ENCODE measurements at places on chromosomes 11 and 22. TPM values are rescaled to one million over a fixed set of nuclear protein-coding genes. Genes with fewer than 3 reads are reported as not detected.

Gene MMP27
- not detected for total RNA-seq

Gene OR8A1
- not detected for total RNA-seq

Gene OTOG
- not detected for total RNA-seq

Gene KCNJ11
- 3.5 TPM for total RNA-seq

Gene FGF19
- total RNA-seq, result not detected

Gene PHF21B
- total RNA-seq, result 0.31 TPM

DNA sequence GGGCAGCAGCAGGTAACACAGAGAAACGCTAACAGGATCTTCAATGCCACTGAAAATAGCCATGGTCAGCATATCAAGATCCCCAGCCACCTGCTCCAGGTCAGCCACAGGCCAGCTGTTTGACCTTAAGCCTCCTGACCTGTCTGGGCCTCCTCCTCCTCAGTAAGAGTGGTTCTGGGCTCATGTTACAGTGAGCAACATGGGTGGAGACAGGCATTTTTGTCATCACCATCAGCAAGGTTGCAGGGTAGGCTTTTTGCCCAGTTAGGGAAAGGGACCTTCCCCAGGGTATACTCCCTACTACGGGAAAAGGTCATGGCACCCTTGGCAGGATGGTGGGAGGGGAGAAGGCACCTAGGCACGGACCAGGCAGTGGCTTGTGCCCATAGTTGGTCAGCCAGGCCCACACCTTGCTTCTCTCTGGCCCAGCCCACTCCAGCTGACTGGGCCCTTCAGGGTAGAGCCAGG lies 131.8 kb upstream of the PARVA start:
- no peak for ATAC-seq

- no peak for ATAC-seq
These were observed 334.5 kb downstream of the CTTN start for GRCh38 chr11:70732881-70733196.

DNA sequence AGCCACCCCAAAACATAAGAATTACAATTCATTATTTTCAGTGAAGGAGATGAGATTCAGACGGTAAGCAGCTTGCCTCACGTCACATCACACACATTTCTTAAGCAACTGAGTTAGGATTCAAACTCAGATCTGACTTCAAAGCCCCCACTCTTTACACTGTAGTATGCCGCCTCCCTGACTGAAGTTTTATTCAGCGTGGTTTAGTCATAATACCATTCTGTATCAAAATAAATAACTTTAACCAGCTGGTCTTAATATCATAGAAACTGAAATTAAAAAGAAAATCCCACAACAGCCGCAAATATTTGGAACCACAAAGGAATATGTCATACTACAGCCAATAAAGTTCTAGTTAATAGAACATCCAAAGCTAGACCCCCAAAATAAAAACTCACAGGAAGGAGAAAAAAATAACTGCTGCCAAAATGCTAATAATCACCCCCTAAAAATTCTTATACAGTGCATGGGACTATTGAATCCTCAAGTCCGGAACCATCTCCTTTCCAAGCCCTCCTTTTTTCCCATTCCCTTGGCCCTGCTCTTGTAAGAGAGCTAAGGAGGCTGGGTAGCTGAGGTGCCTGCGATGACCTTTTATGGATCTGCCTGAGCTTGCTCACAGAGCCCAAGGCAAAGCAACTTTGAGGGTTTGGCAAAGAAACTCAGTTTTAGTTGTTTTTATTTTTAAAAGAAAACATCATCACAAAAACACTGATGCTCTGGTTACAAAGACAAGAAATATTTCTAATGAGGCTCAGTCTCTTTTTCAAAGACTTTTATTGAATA lies 334.5 kb downstream of the TTC28 start:
- ATAC-seq, result no peak

DNA sequence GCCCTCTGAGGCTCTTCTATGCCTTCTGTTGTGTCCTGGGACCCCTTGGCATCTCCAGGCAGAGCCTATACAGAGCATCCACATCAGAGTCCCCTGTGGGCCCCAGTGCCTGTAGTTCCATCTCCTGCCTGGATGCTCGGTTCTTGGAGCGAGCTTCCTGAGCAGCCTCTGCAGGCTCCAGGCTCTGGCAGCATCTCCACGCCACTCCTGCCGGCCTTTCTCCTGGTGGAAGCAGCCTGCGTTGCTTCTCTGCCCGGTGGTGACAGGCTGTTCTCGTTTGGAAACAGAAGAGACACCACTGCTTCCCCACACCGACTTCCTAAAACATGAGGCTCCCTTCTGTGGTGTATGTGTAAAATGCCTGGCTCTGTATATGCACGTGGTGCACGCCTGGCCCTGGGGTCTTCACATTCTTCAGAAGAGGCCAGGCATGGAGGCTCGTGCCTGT lies 52.8 kb downstream of the BCR start:
- no peak for ATAC-seq

GRCh38 chr11:6413791-6414201 lies 5.1 kb downstream of the APBB1 start:
- no peak for ATAC-seq

- ATAC-seq, result no peak
These were observed 1365.4 kb upstream of the RAG2 start for GRCh38 chr11:37963440-37963839.

GRCh38 chr11:83105168-83105567 lies 33.5 kb upstream of the RAB30 start:
- ATAC-seq, result no peak

- no peak for ATAC-seq
These were observed 6.2 kb downstream of the GLB1L3 start for GRCh38 chr11:134282121-134283045.

DNA sequence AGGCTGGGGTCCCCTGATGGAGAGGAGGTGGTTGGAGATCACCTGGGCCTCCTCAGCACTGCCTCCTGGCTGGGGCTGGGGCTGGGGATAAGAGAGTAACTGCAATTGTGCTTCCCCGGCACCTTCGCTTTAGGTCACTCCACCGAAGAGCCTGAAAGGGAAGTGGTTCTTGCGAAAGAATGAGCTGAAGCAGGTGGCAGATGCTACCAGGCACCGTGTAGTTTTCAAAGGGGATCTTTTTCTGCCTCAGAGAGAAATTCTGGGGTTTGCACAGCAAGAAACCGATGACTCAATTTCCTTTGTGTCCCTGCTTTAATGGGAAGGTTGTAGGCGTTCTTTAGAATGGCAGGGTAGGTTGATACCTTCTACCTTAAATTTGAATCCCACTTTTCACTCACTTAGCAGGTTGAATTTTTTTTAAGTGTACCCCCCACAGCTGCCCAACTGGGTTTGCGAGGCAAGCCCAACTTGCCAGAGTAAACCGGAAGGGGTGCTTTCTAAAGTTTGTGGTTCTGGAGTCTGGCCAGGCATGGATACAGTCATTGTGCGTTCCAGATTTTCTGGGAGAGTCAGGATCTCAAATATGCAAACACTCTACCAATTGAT lies 5.3 kb downstream of the CD44 start:
- ATAC-seq, result no peak

DNA sequence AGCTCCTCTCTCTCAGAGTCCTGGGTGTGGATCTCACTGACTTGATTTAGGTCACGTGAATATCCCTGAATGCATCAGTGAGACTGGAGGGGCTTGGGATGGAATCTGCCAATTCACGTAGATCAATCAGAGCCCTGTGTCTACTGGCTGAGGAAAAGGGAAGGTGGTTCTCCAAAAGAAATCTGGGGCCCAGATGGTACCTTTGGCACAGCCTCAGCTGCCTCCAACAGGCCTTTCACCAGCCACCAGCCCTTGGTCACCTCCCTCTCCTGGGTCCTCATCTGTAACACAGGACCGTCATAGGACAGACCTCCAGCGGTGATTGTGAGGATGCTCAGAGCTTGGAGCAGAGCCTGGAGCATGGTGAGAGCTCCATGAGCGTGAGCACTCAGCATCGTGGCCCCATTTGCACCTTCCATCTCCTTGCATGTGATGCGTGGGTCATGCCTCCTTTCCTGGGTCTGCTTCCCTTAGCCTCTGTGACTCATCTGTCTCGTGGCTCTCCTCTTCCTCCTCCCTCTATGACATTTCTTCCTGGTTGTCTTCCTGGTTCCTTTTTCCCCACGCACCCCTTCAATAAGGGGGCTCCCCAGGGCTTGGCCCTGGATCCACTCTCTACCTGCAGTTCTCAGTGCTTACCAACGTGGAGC lies 7.5 kb upstream of the MIEF1 start:
- ATAC-seq, result no peak

DNA sequence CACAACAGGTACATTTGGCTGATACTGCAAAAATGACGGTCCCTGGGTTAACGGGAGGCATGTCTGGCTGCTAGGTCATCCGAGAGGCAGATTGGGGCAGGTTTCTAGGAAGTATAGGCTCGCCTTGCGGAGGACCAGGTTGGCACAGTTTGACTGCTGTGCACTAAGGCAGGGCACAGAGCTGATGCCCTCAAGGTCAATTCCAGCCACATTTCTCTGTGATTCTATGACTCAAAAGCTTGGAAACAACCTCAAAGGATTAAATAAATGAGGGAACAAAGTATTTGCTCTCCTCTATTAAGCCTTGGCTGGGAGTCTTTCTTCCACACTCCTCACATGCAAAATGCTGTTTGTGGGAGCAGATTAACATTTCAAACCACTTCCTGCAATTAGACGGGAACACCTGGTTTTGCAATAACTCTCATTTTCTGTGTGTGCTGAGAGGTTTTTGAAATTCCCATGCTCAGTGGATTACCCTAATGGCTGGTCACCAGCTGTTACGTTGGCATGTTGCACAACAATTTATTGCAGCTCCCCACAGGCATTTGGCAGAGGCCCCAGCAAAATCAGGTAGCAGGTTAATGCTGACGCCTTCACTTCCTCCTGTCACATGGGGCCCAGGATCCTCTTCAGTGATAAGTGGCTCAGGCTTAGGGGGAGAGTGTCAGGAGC lies 61.0 kb upstream of the PLET1 start:
- no peak for ATAC-seq

DNA sequence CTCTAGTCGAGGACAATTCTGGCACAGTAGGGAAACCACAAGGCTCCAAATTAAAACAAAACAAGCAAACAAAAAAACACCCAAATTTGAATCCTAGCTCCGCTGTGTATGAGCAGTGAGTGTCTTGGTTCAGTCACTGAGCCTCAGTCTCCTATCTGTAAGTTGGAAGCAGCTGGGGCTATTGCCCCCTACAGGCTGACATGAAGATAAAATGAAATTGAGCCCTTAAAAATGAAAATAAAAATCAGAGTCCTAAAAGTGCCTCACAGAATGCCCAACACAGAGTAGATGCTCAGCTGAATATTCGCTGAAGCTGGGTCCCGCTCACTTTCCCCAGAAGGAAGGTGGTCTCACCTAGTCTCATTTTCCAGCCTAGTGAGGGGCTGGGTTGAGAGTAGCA lies 65.2 kb downstream of the PDE2A start:
- no peak for ATAC-seq

GRCh38 chr22:36299911-36300310 lies 47.0 kb downstream of the APOL1 start:
- no peak for ATAC-seq

GRCh38 chr11:35014346-35014745 lies 97.9 kb downstream of the PDHX start:
- no peak for ATAC-seq

GRCh38 chr11:126997196-126997595 lies 3.4 kb downstream of the KIRREL3 start:
- no peak for ATAC-seq

- ATAC-seq, result no peak
These were observed 3.3 kb downstream of the OR52L1 start for GRCh38 chr11:5983443-5983842.

- no peak for ATAC-seq
These were observed 492.6 kb upstream of the CADM1 start for GRCh38 chr11:115996808-115997188.

GRCh38 chr11:67406969-67407687 lies 3.2 kb downstream of the TBC1D10C start:
- ATAC-seq, result no peak
